Stimulated activated CD4-positive, alpha-beta T cell treated with anti-CD3 and anti-CD28 coated beads, Interleukin-2, amount 100 ng/mL, for 24 hours (primary cell): ENCODE measurements at places on chromosomes 2 and 18.

DNA sequence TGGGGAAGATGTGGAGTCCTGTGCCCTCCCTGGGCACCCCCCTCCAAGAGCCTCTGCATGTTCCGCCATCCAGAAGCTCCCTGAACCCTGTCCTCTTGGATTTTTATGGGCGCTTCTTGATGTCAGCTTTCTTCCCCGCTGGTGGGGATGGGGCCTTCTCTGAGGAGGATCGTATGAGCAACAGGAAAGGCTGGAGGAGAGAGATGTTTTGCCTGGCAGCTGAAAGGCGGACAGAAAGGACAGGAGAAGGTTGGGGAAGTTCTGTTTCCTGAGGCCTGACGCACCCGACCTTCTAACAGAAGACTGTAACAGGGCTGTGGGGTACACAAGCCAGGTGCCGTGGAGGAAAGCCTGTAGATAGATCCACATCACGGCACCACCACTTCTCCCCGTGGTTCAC, 238.8 kb downstream of the LDLRAD4 start:
- no peak for DNase-seq

DNA sequence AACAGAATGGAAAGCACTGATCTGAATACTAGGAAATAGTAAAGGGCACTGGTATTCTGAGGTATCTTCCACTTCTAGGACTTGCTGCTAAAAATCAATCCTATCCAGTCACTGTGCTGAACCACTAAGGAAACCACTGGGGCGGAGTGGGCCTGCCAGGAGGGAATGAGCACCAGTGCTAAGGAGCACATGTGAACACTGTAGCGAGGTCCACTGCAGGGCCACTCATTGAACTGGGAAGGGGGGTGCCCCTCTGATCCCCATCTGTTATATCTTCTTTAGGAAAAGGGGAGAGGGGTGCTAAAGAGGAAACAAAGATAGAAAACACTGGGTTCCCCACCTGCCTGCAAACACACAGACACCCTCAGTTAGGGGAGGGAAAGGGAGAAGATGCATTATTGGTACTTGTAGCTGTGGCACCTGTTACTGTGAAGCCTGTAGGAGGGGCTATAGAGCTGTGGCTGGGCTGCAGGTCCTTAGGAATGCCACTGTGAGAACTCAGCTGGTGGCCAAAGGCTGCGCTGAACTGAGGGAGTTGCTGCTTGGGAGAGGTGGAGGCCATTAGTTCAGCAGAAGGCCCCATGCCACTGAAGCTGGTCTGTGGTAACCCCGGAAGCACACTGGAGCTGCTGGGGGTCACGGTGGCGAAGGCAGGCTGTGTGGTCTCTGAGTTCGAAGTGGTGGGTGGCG, 81.8 kb downstream of the INO80D start:
- DNase-seq = peak; percentile 18

GRCh38 chr2:102061962-102062795, 70.4 kb downstream of the IL1R2 start:
- DNase-seq = peak; percentile 31

GRCh38 chr2:216887138-216887537, 27.3 kb upstream of the TNP1 start:
- DNase-seq = no peak

DNA sequence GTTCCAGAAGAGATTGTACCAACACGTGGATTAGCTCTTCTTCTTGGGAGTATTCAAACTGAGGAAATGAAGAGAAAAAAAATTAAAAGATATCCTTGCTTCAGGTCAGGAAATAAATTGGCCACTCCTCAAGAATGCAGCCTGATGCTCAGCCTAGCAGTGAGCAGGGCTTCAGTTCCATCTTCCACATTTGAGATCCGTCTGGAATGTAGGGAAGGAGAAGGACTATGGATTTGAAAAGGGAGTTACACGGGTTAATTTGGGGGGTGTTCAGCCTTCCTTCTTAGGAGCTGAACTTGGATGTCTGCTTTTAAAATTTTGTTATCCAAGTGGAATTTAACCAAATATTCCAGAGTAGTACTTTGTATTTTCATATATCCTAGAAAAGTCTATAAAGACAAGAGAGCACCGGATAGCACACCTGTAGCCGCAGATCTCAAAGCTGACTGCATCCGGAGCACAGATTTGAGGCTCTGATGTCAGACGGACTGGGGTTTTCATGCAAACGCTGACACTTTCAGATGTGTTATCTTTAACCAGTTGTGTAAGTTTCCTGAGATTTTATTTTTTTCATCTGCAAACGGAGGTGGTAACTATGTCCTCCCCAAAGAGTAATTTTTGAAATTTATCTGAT, 99.3 kb downstream of the COPS8 start:
- no peak for DNase-seq

GRCh38 chr2:101307950-101308431, 510 bp downstream of the RNF149 start:
- DNase-seq = peak; percentile 44

DNA sequence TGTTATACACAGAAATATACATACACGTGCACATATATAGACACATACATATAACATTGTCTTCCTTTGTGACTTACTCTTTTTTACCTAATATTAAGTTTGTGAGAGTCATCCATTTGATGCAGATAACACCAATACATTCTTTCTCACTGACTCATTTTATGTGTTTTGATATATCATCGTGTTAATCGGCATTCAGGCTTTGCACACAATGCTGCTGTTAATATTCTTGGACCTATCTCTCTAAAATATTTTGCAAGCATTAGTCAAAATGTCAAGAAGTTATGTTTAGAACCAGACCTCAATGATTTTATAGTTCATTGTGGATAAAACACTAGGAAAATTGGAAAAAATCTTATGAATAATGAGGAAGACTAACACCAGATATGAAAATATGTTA, 441.1 kb downstream of the LRATD1 start:
- no peak for DNase-seq

GRCh38 chr18:2032036-2032435, 539.3 kb downstream of the METTL4 start:
- DNase-seq = no peak

- DNase-seq = no peak
Observed at GRCh38 chr18:46716336-46716735, 40.5 kb downstream of the ST8SIA5 start.

- DNase-seq = no peak
Observed at GRCh38 chr2:182426082-182426917, 536 bp downstream of the PDE1A start.

GRCh38 chr2:10914272-10914693, 2.5 kb downstream of the KCNF1 start:
- peak; percentile 17 for DNase-seq

GRCh38 chr2:56749152-56749752, 565.5 kb downstream of the CCDC85A start:
- no peak for DNase-seq

- no peak for DNase-seq
Observed at GRCh38 chr2:120968307-120969015, 232.8 kb downstream of the GLI2 start.

- no peak for DNase-seq
Observed at GRCh38 chr2:103847276-103847675, 1006.6 kb upstream of the POU3F3 start.

GRCh38 chr2:207502577-207503198, 27.1 kb upstream of the CREB1 start:
- no peak for DNase-seq

GRCh38 chr2:106545007-106545406, 57.8 kb downstream of the CD8B2 start:
- DNase-seq = no peak

DNA sequence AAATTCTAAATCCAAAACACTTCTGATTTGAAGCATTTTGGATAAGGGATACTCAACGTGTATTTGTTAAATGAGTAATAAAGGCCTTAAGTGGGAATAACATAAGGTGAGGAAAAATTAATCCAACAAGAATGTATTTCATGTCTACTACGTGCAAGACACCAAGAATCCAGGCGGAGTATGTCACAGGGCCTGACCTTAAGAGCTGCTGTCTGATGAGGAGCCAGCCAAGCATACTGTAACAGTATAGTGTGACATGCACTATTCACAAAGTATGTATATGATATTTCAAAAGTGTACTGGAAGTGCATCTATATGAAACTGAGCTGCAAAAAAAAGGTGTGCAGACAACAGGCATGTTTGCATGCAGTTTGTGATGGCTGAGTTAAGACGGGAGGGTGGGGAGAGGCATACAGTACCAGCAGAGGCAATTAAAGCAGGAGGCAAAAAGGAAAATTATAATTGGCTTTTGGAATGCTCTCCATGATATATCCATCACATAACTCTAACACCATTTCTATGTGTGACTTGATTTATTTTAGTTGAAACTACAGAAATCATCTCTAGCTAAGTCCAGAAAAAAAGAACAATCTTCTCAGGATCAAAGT, 18.2 kb downstream of the IWS1 start:
- no peak for DNase-seq

DNA sequence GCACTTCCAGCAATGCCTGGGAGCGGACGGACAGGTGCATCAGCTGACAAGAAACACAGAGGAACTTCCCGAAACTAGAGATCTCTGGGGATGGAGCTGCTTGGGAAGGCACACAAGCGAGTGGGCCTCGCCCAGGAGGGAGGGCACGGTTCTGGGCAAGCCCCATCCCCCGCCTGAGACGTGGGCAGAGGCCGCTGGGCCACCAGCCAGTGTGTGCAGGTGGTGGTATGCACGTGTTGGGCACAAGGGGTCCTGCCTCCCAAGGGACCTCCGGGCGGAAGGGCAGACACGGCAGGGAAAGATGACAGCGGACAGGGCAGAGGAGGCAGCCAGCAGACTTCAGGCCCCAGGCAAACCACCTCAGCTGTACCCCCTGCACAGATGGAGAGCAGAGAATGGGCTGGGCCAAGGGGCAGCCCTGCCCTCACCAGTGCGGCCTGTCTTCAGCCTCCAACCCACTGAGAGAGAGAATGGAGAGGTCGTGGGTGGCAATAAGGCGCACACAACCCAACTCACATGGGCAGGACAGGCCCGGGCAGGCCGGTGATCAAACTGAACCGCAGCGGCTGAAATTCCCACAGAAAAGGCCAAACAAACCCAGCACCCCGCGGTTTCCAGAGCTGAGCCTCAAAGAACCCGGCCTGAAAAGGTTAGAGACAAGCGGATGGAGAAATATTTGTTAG, 51.2 kb downstream of the HDAC4 start:
- no peak for DNase-seq

- DNase-seq = no peak
Observed at GRCh38 chr2:86301009-86301408, 36.4 kb downstream of the REEP1 start.

DNA sequence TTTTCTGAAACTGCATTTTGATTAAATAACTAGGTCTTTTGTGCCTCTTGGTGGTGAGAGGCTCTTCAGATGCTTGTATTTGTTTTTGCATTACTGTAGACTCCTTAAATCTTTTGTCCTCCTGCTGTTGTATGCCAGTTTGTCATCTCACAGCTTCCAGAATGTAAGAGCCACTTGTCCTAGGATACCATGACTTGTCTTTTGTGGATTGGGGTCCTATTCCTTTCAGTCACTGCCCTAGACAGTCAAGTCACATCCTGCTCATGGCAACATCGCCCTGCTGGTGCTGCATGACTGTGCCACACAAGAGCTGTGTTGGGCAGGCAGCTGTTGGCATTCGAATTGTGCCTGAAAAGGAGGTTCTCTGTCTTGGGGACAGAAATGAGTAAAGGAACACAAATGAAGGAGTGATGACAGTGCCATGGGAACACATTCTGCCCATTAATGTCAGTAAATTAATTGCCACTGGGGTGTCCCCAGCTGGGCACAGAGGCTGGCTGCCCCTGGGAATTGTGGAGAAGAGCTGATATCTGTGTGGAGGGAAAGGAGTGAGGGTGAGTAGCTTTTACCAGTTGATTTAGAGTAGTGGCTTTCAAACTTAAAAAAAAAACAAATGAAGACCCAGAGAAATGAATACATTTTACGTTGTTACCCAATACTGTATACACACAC, 140.3 kb downstream of the ARL6IP6 start:
- no peak for DNase-seq

- DNase-seq = no peak
Observed at GRCh38 chr2:95296880-95297487, at the start of gene KCNIP3. TSS of gene KCNIP3 (plus strand) at chr2:95297347. CDS start at chr2:95297439, 92 bp downstream.

DNA sequence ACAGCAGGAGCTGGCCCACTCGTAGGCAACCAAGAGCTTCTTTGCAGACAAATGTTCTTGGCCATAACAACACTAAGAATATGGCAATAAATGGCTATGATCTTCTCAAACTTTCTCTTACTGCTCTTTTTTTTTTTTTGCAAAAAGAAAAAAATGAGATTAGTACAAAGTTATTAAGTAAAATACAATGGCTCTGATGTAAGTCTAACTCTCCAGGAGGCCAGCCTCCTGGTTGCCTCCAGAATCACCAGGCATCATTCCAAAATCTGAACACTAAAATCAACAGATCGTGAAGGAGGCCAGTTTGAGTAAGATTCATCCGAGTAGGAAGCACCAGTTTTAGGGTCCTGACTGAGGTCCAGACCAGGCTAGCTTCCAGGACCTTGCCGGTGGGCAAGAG, 20.8 kb upstream of the FIGN start:
- DNase-seq = no peak

- DNase-seq = no peak
Observed at GRCh38 chr2:180890781-180891180, 89.6 kb upstream of the UBE2E3 start.

DNA sequence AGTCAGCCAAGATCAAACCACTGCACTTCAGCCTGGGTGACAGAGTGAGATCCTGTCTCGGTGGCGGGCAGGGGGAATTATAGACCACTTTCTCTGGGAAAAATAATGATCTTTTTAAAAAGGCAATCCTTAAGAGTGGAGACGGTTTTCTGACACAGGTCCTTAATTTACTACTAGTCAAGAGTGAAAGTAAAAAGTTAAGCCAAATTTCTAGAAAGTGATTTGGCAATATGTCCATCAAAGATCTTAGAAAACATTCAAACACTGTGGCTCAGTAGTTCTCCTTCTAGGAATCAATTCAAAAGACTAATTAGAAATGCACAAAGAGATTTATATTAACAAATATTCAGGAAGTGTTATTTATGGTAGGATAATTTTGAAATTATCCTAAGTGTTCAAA, 148.5 kb upstream of the DNMT3A start:
- DNase-seq = no peak

DNA sequence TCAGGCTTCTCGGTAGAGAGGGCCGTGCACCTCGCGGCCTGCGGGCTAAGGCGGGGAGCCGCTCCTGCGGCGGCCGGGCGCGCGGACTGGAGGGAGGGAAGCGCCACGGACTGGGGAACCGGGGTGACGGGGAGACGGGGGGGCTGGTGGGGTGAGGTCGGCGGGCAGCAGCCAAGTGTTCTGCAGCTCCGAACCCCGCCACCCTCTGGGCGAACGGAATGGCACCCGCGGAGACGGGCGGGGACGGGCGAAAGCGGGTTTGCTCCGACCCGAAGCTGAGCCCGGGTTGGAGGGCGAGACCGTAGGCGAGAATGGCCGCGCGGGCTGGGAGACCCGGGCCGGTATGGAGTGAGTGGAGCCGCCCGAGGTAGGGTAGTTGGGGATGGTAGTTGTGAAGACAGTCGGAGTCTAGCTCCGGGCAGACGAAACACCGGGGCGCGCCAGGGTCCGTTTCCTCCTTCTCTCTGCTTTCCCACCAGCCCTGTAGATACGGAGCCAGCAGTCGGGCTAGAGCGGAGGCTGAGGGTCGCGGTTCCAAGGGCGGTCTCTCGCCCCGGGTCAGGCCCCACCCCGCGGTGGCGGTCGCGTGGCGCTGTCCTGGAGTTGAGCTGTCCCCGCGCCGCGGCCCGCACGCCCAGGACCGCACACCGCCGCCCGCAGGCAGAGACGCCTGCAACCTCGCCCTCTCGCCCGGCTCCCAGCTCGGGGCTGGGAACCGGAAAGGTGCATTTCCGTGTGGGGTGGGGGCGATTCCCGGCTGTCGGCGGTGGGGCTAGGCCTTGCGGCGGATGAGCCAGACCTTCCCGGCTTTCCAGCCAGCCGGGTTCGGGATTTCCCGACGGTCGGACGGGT, 160.3 kb upstream of the SIX2 start:
- DNase-seq = peak; percentile 22

GRCh38 chr2:189092936-189093335, 86.6 kb downstream of the COL5A2 start:
- no peak for DNase-seq
